Fibroblast of the aortic adventitia (primary cell): ENCODE measurements at places on chromosomes 5 and 9.

DNA sequence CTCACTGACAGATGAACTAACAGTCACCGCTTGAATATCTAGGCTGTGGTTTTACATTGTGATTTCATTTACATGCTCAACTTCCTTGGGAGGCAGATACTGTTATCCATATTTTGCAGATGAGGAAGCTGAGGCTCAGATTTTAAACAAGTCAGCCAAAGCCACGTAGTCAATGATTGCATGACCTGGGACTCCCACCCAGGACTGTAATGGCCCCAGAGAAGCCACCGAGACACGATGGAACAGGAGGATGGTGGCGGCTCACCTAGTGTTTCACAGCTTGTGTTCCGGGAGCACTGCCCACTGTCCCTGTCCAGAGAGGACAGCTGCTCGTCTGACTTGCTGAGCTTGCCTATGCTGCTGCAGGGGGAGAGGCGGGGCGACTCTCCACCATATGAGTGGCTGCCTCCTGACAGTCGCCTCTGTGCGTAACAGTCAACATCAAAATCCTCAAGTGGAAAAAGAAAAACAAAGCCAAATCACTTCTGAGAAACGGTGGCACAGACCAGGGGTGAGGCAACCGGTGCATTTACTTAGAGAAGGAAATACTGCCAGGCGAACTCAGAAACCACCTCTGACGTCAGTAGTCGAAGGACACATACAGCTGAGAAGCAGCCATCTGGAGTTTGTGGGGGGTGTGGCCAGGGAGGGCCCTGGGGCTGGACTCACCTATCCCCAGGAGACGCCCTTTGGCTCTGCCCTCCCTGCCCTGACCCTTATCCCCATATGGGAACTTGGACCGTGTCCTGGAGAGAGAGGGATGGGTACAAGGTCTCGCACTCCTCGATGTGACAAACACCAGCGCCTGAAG lies 82.5 kb downstream of the PRRT1B start:
- peak; percentile 42 for DNase-seq

- no peak for DNase-seq
Observed at GRCh38 chr5:41878173-41878572, 7.9 kb upstream of the OXCT1 start.

DNA sequence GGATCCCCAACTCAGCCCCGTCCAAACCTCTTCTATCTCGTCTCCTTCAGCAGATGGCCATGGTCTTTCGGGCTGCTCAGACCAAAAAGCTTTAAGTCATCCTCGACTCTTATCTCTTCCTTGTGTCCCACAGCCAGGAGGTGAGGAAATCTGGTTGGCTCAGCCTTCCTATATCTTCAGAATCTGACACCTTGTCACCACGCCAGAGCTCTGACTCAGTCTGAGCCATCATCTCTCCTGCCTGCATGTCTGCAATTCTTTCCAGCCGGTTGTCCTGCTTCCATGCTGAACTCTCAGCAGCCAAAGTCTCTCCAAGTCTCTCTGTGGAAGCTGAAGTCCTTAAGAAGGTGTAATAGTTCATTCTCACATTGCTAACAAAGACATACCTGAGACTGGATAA lies 419.3 kb upstream of the ADAMTS16 start:
- peak; percentile 76 for DNase-seq

GRCh38 chr5:2697041-2697440 lies 54.4 kb downstream of the IRX2 start:
- DNase-seq: no peak

GRCh38 chr5:42876375-42876844 lies 64.7 kb upstream of the SELENOP start:
- peak; percentile 26 for DNase-seq

DNA sequence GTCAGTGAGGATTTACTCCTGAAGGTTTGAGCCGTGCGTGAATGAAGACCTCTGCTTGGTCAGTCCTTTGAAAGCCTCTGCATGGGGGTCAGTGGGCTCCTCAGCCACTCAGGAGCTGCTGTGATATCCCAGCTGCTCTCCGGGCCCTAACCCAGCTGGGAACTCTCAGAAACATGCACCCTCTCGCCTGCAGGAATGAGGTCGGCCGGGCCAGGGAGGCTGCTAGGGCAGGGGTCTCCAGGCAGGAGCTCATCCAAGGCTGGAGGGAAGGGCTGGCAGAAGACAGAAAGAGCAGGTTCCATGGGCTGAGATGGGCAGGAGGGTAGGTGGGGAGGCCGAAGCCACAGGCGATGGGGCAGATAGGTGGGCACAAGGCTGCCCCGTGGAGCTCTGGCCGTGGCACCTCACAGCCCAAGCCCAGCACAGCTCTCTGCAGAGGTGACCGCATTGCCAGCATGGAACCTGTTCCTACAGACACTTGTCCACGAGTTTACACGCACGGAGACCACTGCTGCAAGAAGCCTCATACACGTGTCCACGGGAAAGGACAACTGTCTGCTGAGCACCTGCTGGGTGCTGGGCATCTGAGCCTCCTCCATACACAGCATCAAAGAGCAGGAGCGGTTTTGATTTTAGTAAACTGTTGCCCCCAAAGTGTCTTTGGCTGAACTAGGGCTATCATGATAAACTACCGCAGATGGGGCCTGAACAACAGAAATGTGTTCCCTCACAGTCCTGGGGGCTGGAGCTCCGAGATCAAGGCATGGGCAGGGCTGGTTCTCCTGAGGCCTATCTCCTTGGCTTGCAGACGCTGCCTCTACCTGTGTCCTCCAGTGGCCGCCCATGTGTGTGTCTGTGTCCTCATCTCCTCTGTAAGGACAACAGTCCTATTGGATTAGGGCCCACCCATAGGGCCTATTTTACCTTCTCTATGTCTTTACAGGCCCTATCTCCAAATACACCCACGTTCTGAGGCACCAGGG lies 85.2 kb upstream of the ADAMTS2 start:
- no peak for DNase-seq

- DNase-seq: no peak
Observed at GRCh38 chr5:74613283-74613682, 27.2 kb downstream of the ENC1 start.

- DNase-seq: no peak
Observed at GRCh38 chr5:164217464-164217863, 712.0 kb downstream of the MAT2B start.

DNA sequence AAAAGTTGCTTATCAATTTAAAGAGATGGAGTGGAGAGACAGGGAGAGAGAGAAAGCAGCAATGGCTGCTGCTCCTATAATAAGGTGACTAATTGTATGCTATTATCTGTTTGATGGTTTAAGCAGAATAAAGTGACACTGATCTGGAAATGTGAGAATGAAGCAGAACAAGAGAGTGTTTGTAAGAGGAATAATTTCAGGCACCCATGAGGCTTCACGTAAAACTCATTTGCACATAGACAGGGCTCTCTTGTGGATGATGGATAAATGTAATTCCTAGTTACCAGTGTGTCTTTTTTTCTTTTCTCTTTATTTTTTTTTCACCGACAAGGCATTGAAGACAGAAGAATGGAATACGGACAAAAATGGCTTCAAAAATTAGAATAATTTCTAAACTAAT lies 228.8 kb upstream of the TYRP1 start:
- no peak for DNase-seq

DNA sequence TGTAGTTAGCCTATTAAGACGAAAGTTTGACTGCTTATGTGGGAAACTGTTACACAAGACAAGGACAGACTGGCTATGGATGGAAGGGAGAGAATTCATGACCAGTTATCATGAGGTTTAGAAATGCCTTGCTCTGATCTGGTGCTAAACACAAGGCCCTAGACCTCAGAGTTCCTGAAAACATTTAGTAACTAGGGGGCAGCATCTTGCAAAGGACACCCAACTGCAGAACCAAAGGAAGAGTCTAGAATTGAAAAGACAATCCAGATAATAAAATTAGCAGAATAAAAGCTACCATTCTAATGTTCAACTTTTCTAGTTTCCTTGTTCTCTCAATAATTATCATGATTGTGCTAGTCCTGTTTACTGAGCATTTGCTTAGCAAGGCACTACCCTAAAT lies 130.5 kb upstream of the GPR151 start:
- DNase-seq: no peak

DNA sequence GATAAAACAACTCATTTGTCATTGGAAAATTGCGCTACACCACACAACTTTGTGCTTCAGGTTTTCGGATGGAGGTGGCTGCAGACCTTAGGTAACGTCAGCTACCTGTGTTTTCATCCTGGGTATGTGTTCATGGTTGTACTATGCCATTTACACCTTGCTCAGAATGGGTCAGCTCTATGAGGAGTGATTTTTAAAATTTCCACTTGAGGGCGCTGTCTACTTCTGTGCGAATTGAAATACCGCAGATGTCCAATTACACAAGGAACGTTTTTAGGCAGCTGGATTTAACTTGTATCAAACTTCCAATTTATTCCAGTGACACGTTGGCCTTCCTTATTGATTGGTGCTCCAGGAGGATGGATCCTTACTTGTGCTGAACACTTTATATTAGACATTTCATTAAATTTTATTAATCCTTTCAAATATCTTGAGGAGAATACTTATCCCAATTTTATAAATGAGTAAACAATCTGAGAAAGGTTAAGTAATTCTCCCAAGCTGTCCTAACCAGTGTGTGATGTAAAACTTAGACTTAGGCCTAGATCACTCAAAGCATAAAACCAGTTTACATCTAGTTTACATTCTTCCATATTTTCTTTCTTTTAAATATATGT lies 23.4 kb downstream of the DMRTA1 start:
- peak; percentile 48 for DNase-seq

DNA sequence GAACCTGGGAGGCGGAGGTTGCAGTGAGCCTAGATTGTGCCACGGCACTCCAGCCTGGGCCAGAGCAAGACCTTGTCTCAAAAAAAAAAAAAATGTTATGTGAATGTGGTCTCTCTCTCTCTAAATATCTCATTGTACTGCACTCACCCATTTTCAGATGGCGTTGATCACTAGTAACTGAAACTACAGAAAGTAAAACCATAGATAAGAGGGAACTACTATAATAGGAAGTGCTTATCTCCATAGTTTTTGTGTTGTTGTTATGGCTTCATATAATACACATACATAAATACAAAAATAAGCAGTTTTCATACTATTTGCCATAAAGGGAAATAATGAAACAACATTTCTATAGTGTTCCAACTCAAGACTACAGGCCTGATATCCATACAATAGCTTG lies 9.1 kb downstream of the IL31RA start:
- no peak for DNase-seq

GRCh38 chr9:23662320-23662719 lies 163.7 kb downstream of the ELAVL2 start:
- no peak for DNase-seq

- DNase-seq: no peak
Observed at GRCh38 chr5:65987982-65988381, 61.6 kb downstream of the ERBIN start.

DNA sequence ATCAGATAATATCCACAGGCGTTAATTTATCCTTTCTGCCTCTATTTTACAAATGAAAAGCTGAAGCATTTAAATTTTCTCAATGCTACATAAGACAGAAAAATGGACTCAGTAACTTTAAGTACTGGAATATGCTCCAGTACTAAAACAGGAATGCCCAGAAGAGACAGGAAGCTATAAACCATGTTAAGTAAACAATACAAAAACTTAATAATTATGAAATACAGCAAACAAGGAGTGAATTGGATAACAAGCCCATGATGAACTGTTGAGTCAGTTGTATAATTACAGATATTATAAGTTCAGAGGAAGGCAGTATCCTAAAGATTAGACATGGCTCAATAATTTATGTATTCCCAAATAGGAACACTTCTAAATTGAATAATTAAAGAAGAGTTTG lies 148.5 kb downstream of the CHSY3 start:
- no peak for DNase-seq
